Fibroblast of villous mesenchyme (primary cell): ENCODE measurements at places on chromosomes 11 and 22. TPM values are rescaled to one million over a fixed set of nuclear protein-coding genes. Genes with fewer than 3 reads are reported as not detected.

DNA sequence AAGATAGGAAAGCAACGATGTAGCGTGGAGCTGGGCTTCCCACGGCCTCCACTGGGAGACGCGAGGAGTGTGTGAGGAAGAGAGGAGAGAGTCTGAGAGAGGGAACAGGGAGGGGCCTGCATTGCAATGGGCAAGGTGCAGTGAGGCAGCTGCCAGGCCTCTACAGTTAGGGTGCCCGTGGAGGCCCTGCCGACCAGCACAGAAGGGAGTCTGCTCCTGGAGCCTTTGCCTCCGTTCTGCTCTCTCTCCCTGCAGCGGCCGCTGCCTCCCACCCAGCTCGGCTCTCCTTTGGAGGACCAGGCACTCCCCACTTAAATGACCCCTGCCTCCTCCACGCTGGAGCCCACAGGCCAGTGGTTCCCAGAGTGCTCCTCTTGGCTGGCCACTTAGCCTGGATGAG lies 181.7 kb downstream of the EFCAB6 start:
- DNase-seq: no peak

DNA sequence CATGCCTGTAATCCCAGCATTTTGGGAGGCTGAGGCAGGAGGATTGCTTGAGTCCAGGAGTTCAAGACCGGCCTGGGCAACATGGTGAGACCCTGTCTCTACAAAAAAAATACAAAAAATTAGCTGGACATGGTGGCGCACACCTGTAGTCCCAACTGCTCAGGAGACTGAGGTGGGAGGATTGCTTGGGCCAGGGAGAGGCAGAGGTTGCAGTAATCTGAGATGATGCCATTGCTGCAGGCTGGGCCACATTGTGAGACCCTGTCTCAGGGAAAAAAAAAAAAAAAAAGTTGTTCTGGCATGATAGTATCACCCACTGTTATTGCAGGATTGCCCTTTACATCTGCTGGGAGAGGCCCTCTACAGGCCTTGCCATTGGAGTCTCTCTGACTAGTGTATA lies 18.4 kb downstream of the ATXN10 start:
- no peak for DNase-seq

- DNase-seq: no peak
Observed at GRCh38 chr11:1083621-1084551, 9.2 kb downstream of the MUC2 start.

DNA sequence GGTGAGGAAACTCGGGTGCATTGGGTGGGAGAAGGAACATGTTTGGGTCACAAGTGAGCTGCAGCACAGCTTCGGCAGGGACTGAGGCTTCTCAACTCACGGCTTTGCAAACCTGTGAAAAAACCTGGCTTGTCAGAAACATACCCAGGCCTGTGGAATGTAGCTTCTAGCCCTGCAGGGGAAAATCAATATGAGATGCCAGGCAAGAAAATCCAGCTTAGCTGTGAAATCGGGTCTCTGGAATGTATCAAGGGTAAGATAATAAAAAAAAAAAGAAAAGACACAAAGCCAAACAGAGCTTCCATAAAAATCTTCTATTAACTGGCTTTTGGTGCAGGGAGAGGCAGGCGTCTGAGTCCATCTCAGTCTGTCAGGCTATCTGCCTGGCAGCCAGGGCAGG lies 28.5 kb downstream of the UQCR10 start:
- no peak for DNase-seq

GRCh38 chr11:18599739-18600230 lies at the start of gene MISFA:
TSS of gene MISFA (plus strand) at chr11:18599789. CDS start at chr11:18599929, 140 bp downstream.
- DNase-seq: no peak

GRCh38 chr22:29531419-29531818 lies 22.1 kb downstream of the THOC5 start:
- no peak for DNase-seq

DNA sequence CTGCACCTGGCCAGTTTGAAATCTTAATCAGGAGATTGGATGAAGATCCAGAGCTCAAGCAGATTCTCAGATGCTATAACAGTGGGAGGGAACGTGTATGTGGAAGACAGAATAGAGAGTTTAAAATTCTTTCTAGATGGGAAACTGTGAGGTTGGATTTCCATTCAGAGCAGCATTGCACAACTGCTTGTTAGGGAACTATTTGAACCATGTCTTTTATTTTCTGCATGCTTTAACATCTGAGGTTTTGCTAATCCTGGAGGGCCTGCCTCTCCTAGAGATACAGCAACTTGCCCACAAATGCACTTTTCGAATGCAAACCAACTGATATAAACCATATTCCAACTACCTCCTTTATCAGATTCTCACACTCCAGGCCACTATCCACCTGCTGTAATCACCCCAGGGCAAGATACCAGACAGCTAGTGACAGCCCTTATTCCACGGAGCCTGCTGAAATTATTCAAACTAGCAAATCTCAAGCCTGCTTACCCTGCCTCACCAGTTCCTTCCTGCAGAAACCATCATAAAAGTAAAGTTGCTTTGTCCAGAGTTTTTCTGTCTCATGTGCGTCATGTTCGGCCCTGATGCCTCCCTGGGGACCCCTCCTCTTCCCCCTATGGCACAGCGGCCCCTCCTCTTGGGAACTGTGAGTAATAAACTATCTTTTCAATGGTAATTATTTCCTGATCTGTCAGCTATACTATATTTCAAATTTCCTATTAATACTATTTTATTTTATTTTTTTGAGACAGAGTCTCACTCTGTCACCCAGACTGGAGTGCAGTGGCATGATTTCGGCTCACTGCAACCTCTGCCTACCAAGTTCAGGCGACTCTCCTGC lies 18.4 kb upstream of the SEC14L4 start:
- no peak for DNase-seq

DNA sequence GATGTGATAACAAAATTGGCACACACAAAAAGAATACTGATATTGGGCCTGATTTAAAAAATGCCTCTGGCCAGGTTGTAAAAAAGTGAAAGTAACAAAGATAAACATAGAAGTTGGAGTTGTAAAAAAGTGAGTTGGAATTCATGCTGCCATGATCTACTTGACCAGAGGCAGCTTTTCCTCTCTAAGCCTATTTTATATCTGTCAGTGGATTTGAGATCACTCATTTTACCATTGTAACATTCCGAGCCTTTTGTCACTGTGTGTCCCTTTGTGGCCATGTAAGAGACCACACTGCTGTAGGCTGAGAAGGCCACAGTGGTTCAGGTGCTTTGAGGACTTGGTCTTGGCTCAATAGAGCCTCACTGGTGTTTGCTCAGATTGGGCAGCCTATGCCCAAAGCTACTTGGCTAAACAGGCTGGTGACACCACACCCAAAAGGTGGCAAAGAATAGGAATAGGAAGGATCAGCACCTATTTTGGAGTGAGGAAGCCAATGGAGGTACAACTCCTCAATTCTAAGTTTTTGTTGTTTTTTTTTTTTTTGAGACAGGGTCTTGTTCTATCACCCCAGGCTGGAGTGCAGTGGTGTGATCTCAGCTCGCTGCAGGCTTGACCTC lies 7.1 kb downstream of the FEN1 start:
- DNase-seq: no peak

DNA sequence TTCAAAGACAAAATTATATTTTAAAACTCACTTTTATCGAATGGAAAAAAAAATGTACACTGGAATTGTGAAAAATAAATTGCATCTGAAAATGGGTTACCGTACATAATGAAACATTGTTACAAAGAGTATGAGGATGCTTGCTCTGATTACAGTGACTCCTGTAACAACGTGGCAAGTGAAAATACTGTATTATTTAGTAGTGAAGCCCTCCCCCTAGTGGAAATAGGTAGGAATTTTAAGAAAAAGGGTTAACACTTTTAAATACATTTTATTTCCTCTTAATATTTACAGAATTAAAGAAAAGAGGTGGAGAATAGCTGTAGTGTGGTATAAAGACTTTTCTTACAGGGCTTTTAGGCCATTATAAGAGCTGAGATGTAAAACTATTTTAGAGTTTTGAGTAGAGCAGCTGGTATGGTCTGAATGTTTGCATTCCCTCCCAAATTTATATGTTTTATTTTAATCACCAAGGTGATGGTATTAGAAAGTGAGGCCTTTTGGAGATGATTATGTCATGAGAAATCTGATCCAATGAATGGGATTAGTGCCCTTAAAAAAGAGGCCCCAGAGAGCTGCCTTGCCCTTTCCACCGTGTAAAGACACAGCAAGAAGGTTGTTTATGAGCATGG lies 25.2 kb downstream of the FAM76B start:
- DNase-seq: peak; percentile 69

DNA sequence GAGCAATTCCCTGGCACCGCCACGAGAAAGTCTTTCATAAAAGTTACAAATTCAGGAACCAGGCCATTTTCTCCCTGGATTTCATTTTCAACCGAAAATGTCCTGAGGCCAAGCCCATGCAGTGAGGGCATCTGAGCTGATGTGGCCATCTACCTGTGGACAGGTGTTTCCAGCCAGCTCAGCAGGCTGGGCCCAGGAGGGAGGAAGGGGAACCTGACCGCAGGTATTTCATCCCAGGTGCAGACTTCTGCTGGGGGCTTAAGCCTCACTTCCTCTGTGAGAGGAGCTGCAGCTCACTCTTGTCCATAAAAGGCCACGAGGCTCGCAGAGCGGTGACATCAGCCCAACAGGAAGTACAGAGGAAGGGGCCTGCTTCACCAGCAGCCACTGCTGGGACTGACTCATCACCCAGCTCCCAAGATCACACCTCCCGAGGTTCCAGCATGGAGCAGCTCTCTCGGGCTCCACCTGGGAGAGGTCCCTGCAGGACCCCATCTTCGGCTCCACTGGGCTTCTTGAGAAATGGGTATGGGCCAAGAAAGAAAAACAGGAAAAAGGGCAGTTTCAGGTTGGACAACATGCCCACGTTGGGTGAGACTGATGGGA lies 56.4 kb downstream of the MYH9 start:
- peak; percentile 95 for DNase-seq

DNA sequence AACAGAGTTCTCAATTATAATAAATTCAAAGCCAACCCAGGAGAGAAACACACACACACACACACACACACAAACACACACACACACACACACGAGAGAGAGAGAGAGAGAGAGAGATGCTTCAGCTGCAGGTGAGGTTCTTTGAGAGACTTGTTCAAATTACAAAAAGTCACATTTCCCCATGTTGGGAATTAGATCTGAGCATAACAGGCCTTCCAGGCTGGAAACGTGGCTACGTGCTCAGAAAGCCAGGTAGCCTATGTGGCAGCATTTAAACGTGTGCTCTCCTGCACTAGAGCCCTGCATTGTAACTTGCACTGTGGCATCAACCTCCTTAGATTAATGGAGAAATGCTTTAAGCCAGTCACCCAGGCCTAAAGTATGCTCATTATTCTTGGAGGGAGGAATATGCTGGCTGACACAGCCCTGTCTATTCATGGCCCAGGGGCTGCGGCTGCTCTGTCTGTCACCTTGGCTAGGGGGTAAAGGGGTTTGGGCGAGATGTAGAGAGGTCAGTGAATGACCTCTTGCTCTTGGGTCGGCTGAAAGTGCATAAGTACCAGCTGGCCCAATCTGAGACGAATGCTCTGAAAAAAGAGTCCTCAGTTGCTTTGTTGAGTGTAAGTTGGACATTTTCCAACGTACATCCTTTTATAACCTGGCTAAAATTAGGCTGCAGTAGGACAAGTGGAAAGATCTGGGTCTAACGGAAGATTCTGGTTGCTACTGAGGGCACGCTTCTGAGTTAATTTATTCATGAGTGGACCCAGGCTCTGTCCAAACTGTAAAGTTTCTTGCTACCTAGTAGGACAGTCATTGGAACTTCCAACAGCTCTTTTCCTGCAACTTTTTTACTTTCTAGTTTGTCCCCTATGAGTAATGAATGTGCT lies 171.1 kb upstream of the SEZ6L start:
- DNase-seq: no peak

DNA sequence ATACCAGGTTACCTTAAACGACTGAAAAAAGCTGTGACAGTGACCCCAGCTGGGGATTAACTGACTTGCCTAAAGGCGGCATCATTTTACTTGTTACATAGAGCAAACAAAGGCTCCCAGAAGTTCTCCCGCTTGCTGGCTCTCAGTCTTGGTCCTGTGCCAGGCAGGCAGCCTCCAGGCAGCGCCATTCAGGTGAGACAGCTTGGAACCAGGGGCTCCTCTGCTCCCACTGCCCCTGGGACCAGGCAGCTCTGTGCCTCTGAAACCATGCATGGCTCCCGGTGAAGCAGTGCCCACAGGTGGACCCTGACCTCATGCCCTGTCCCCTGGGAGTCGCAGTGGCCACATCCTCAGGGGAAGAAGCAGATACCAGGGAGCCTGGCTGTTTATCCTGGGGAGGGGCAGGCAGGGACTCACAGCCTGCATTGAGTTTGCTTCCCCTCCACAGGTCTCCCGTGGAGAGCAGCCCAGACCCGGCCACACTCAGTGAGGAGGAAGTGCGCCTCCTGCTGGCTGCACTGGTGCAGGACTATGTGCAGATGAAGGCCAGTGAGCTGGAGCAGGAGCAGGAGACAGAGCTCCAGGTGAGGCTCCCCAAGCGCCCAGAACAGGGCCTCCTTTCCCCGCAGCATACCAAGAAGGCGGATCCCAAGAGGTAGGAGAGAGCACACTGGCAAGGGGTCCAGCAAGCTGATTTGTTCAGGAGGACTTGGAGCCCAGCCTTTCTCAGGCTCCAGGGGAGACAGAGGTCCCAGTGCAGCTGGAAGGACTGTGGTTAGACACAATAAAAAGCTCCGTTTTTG lies 15.6 kb upstream of the CYP2R1 start:
- DNase-seq: peak; percentile 30

DNA sequence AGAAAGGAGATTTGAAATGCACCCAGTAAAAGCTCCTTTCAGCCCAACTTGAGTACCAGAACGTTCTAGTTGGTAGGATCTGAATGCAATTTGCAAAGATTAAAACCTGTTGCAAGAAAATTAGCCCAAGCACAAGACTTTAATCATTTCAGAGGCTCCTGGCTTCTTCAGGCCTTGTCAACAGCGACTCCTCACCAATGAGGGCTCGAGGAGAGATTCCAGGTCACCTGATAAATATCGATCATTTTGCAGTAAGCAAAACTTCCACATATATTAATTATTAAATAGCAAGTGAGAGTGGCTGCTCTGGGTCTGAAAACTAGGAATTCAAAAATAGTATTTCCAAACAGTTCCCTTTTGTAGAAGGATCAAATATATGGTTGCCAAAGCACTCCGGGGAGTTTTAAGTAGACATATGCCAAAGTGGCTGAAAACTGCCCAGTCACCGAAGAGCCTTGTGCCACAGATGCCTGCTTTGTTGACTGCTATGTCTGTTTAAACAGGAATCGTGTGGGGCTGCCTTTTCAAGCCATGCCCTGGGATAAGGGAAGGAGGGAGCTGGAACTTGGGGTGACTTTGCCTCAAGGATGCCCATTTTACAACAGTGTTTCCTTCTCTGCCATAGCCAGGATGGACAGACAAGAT lies 64.0 kb downstream of the CSNK2A3 start:
- DNase-seq: no peak

CREB3L1 gene
- 40.6 and 66.7 TPM in 2 replicates for total RNA-seq

OR51B2 gene
- not detected in 2 replicates for total RNA-seq

TMEM80 gene
- total RNA-seq: 13.0 and 16.8 TPM in 2 replicates

TECTA gene
- under 0.01 and 0.32 TPM in 2 replicates for total RNA-seq
